ENCODE measurements at places on chromosomes 5 and 9.
A peak's percentile ranks its signal among the peaks of the same experiment; 100 is the strongest.

GRCh38 chr9:27352457-27353165, 55.7 kb upstream of the EQTN start:
- DNase-seq: no peak

DNA sequence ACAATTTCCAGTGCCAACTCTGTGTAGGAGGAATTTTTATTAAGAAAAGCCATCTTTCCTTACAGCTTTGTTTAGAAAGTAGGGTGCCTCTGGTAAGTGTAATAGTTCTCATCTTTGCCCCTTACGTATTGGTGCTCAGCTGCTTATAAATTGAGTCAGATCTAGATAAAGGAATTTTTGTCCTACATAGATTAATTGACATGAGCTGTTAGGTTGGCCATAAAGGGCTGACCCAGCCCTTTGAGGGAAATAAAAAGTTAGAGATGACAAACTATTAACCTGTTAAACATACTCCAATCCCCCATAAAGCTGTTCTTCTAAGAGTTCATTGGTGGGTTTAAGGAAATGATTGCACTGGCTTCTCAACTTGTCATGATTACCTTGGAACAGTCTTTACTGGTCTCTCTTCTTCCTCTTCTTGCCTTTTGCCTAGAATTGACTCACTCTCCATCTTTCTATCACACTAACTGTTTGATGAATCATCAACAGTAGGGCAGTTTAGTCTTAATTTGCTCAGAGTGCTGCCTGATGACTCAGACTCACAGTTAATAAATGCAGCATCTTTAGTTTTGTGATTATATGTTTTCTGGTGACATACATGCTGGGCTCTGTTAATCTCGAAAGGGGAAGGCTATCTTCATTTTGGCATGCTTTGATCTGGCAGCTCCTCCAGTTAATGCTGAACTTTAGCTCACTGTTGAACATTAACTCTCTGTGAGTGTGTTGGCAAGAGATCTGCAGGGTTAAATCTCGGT, 51.7 kb downstream of the ARHGAP26 start:
- no peak for DNase-seq

- DNase-seq: no peak
Measured at GRCh38 chr9:15722888-15723287, 170.0 kb downstream of the CCDC171 start.

DNA sequence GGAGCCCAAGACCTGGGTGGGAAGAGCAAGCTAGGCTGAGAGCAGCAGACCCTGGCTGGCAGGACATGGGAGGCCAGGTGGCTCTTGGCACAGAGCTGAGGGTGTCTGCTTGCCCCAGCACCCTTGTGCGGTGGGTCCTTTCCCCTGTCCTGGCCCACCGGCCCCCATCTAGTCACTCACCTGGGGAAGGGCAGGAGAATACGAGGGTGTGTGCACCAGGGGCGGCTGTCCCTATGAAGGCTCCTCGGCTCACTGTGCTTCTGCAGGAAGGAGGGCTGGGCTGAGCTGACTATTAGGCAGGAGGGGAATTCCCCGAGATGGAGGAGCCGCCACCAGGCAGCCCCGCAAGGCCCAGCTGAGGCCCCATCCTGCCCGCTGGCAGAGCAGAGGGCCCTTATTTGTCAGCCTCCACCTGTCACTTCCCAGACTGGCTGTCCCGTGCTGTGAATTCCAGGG, 6.1 kb upstream of the TNIP1 start:
- peak; percentile 66 for DNase-seq

GRCh38 chr9:74527718-74528117, 30.6 kb downstream of the RORB start:
- no peak for DNase-seq

DNA sequence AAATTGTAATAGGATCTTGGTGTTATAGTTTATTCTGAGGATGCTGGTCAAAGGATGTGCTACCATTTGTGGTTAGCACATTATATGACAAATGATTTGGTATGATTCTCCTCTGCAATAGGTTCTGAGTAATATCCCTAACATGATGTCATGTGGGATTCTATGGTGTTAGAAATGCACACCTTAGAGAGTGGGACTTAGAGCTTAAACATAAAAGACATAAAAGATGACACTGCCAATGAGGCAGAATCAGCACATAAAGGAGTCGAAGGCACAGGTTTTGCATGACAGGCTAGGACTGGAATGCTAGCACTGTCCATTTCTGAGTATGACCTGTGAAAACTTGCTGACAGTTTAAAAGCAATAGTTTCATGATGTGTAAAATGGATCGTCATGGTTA, 100.4 kb downstream of the OSTF1 start:
- DNase-seq: no peak

- no peak for DNase-seq
Measured at GRCh38 chr9:126521089-126521488, 92.6 kb upstream of the LMX1B start.

DNA sequence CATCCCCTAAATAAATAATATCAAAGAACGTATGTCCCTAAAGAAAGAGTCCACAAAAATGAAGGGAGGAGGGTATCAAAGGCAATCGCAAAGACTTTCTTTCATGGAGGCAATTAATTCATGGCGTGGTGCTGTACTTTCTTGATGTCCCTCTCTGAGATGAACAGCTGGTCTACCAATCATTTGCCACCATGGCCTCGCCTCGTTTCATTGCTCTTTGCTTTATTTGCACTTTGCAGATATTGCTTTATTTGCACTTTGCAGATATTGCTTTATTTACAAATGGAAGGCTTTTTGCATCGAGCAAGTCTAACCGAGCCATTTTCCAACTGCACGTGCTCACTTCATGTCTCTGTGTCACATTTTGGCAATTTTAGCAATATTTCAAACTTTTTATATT, 104.0 kb upstream of the PTCH1 start:
- no peak for DNase-seq

Data from stimulated activated CD4-positive, alpha-beta T cell treated with anti-CD3 and anti-CD28 coated beads, Interleukin-4, amount 100 ng/mL, for 4 hours (primary cell).